ENCODE measurements at places on chromosomes 2 and 18.

GRCh38 chr2:173264603-173265366 is 89.9 kb upstream of the CDCA7 start:
- no peak for DNase-seq

DNA sequence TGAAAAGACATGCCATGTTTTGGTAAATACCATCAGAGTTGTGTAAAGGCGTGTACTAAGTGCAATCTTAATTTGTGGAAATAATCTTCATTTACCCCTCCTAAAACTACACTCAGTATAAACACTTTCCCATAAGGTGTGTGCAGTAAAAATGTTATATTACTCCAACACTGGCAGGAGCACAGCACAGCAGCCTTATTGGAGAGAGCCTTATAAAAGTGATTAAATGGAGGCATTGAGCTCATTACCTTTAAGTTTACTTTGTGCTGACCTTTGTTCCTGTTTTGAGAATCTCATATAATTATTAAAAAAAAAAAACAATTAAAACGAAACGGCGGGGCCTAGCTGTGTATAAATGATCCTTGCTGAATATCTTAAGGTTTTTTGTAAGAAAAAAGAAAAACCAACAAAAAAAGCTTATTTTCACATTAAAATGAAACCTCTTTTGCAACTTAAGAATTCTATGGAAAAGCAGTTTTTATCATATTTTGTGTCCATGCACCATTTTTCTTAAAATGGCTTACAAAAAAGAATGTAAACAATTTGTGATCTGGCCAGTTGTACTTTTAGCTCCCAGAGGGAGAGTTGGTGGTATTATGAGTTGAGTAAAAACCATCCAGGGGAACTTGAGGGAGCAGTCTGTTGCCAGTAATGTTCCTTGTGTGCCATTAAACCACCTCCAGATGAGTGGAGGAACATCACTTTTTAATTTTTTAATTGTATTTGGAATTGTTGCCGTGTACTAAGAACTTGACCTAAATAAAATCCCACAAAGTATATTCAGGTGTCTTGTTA is 103.4 kb downstream of the ABI2 start:
- DNase-seq = no peak

- DNase-seq = no peak
Observed at GRCh38 chr2:149687052-149687427, 99.5 kb upstream of the MMADHC start.

DNA sequence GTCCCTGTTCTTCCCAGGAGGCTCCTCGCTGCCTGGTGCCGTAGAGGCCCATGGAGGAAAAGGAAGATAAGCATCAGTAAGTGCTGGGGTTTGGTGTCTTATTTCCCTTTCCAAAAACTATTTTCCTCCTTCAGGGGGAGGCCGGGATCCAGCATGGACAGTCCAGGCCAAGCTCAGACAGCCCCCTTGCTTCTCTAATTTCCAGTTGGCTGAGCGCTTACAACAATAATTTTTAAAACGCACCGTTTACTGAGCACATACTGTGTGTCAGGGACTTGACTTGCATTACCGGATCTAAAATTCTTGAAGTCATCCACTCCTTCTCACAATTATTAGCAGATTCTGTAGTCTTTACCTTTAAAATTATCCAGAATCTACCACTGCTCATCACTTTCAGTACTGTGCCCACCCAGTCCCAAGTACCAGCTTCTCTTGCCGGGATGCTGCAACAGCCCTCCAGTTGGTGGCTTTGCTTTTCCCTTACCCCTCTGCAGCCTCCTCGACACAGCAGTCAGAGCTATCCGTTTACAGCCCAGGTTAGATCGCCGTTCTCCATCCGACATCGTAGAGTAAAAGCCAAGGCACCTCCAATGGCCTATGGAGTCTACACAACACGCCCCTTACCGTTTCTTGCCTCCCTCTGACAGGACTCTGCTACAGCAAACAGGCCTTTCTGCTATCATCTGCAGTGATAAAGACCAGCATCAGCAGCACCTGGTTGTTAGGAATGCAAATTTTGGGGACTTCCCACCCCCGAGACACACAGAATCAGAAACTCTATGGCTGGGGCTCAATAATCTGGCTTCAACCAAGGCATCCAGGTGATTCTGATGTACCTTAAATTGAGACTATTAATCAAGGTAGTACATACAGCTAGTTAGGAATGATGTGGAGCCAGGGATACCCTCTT is 75.2 kb upstream of the TSPYL6 start:
- no peak for DNase-seq

DNA sequence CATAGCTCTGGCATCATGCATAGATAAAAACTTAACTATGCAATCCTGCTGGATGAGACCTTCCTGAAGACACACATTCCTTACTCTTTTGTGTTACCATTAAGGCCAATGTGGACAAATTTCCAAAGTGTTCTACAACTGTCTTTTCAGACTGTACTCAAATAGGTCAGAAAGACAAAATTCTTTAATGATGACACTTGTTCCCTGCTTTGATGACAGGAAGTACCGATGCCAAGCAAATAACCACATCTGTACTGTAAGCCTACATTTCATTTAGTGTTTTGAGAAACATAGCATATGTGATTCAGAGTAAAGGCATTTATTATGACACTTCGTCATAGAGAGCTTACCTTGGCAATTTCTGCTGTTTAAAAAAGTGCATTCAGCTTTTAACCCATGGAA is 55.0 kb downstream of the PMAIP1 start:
- no peak for DNase-seq

- DNase-seq = peak; percentile 79
Observed at GRCh38 chr2:136118819-136119716, 1.1 kb upstream of the CXCR4 start.

DNA sequence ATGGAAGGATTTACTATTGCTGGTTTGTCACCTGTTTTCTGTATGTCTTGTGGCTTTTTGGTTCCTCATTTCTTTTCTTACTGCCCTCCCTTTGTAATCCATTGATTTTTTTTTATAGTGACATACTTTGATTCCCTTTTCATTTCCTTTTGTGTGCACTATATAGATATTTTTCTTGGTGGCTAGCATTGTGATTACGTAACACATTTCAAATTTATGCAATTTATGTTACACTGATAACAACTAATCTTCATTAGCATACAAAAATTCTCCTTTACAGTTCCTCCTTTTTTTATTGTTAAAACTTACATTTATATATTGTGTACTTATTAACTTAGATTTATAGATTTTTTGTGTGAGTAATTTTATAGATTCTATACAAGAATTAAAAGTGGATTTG is 80.6 kb downstream of the OTX1 start:
- no peak for DNase-seq

DNA sequence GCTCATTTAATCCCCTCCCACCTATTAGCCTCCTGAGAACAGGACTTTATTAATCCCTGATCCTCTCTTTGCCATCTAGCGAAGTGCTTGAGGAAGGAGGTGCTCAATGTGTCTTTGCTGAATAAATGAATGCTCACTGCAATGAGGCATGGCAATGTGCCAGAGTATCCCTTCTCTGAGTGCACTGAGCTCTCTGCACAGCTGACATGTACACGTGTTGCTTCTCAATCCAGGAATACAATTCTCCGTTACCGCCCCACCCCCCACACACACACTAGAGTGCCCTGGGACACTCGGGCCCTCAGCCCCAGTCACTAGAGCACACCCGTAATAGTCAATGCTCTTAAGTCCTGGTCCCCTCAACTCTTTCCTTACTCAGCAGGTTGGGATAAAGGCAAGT is 41.4 kb downstream of the FAM178B start:
- no peak for DNase-seq

DNA sequence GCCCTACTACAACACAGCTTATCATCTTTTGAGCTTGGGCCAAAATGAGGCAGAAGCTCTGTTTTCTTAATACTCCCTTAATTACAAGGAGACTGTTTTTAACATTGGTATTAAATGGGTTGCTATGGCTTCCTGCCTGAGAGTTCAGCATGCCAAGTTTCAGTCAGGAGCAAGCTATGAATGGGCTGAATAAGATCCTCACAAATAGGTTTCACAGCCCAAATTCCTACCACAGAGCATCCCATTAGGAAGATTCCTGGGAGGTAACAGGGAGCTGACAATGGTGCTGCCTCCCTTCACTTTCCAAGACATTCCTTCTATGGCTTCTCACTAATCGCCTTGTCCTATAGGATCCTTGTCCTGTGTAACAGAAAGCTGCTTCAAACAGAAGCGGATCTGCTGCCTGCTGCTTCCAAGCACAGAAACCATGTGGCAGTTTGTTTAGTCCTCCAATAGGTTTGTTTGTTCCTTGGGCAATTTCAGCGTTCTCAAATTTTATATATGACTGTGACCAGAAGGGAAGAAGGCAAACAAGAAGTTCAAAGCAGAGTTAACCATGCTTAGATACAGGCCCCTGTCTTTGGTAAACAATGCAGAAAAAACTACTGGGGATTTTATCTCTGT is 70.9 kb downstream of the NCKAP5 start:
- no peak for DNase-seq

- DNase-seq = no peak
Observed at GRCh38 chr18:13583576-13584550, 142.5 kb downstream of the FAM210A start.

DNA sequence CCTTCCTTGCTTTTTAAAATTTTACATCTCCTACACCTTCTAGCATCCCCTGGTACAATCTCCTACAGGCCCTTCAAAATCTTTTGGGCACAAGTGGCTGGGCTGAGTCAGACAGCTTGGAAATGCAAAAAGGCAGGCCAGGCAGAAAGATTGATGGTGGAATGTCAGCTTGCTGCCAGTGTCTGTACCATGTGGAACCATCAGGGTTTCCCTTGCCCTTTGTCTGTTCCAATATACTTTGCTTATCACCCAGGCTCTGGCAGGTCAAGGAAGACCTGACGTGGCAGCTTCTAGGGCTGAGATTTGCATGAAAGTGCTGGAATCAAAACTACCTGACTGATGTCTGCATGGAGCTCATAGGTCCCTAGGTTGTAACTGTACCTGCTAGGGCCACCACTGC is 33.3 kb downstream of the GPR39 start:
- no peak for DNase-seq

GRCh38 chr2:128319631-128320191 is 1.0 kb upstream of the HS6ST1 start:
- no peak for DNase-seq

- no peak for DNase-seq
Observed at GRCh38 chr2:67510745-67511144, 113.6 kb downstream of the ETAA1 start.

DNA sequence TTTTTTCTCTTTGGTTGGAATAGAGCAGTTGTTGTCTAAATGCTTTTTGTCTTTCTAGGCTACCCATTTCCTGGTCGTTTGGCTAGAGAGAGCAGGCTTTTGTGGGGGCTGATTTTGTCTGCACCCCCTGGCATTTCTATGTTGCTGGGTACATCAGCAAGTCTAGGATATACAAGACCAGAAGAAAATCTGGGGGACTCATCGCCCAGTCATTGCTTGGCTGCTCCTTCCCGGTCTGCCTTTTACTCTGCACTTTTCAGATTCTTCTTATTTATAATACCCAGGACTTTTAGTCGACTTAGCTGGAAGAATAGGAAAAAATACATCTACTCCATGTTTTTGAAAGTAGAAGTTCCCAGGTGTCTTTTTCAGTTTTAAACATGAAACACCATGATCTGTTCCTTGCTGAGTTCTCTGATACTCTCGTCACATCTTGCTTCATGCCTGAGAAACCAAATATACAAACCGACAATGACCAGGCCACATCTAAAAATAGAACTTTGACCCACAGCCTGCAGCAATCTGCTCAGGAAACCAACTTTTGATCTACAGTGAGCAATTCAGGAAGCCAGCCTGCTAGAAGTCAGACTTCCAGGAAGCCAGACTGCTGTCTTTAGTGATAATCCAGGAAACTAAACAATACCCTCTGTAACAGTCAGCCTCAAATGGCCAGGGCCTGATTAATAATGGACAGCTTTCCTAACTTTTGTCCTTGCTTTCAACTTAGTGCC is 163.8 kb upstream of the MEX3C start:
- no peak for DNase-seq

- DNase-seq = no peak
Observed at GRCh38 chr18:22846088-22846683, 86.9 kb upstream of the RBBP8 start.

- DNase-seq = no peak
Observed at GRCh38 chr2:55916473-55917049, 7.0 kb downstream of the EFEMP1 start.

DNA sequence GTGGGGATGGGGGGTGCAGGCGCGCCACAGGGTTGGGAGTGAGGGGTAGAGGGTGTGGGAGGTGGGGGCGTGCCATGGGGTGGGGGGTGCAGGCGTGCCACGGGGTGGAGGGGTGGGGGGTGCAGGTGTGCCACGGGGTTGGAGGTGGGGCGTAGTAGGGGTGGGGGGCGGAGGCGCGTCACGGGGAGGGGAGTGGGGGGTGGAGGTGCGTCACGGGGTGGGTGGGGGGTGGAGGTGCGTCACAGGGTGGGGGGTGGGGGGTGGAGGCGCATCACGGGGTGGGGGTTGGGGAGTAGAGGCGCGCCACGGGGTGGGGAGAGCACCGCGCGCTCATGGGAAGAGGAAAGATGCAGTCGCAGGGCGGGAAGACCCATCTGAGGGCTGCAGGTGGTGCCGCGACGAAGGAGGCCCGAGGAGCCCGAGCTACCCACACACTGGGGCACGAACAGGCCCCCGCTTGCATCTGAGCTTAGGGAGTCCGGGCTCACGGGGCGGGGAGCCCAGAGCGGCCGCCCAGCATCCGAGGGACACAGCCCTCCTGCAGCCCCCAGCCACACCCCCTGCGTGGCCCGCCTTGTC is 37.5 kb downstream of the SNED1 start:
- DNase-seq = no peak

DNA sequence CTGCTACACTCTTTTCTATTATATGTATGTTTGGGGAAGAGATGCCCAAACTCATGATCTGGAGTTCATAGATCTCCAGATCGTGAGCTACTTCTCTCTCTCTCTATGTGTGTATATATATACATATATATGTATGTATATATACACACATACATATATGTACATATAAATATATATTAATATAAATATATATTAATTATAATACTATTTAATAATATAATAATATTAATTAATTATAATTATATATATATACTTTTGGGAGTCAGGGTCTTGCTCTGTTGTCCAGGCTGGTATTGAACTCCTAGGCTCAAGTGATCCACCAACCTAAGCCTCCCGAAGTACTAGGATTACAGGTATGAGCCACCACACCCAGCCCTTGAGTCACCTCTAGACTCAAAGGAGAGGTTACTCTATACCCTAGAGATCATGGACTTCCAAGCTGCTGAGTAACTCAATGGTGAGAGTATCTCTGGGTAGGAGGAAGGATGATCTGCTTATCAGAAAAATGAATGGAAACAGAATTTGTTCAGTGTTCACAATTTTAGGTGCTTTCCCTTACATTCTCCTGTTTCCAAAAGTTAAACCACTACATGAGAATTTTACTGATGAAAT is 463.5 kb upstream of the TRIB2 start:
- DNase-seq = no peak

DNA sequence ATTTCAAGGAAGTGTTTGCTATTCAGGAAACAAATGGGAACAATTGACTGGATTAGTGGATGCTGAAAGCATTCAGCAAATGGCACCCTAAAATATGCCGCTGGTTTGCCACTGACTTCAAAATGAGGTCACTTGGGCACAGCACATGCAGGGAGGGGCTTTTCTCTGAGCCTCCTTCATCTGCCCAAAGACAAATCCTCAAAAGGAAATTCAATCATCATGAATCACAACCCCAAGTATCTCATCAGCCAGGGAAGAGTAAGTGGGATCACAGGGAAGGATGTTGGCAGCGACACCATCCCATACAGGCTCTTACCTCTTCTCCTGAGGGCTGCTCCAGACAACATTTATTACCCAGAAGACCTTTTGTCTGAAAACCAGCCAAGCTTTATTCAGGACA is 14.4 kb upstream of the SP140L start:
- no peak for DNase-seq

Data from stimulated activated CD8-positive, alpha-beta memory T cell treated with anti-CD3 and anti-CD28 coated beads, Interleukin-4, amount 100 ng/mL, for 1 hour (primary cell).